ENCODE measurements at places on chromosomes 5 and 9. TPM values are rescaled to one million over a fixed set of nuclear protein-coding genes. Genes with fewer than 3 reads are reported as not detected.

GRCh38 chr5:36240779-36241630, 720 bp downstream of the NADK2 start:
- no peak for DNase-seq

DNA sequence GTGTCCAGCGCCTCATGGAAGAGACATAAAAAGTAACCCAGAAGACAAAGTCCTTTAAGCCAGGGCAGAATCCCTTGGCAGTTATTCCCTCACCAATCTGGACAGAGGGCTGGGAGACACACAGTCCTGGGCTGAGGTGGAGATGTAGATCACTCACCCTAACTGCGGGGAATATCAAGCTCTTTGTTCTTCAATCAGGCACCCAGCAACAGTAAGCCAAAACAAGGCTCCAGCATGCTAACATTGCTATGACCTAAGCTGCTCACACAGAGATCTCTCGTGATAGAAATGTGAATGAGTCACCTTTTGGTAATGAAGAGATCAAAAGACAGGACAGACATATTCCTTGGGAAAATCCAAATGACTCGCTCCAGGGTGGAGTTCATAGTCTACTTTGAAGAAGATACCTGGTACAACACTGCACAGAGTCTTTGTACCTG, 101.3 kb downstream of the FBN2 start:
- DNase-seq, result no peak

ANKRD34B gene
- not detected for polyA plus RNA-seq

DNA sequence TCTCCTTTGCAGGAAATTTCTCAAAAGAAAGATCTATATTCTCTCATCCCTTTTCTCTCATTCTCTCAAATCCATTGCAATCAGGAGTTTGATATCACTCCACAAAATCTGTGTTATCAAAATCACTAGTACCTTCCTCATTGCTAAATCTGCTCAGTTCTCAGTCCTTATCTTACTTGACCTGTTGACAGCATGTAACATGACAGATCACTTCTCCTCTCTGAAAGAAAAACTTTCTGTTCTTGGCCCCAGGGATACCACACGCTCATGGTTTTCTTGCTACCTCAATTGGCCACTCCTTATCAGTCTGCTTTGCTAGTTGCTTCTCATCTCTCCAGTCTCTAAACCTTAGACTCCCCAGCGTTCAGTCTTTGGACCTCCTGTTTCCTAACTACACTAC, 22.1 kb downstream of the SRP19 start:
- DNase-seq, result no peak

- no peak for DNase-seq
Observed at GRCh38 chr5:6370580-6370979, 7.8 kb downstream of the MED10 start.

PTPA gene
- polyA plus RNA-seq, result 13.8 TPM

DNA sequence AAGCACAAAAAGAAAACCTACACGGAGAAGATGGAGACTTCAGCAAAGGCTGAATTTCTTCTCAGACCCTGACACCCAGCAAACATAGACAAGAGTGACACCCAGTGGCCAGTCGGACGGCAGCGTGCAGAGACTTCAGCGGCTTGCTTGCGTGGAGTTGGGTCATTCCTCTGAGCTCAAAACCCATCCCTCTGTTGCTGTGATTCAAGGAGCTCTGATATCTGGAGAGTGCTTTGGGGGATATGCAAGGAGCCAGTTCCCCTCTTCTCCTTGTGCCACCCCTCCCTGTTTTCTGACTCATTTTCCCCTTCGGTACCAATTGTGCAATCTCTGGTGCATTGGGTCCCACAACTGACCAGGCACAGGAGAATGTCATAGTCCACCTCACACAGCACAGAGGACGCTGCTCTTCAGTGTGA, 27.5 kb downstream of the SH3TC2 start:
- DNase-seq, result peak; percentile 52

GRCh38 chr5:130964231-130965202, 200.5 kb downstream of the HINT1 start:
- no peak for DNase-seq

DNA sequence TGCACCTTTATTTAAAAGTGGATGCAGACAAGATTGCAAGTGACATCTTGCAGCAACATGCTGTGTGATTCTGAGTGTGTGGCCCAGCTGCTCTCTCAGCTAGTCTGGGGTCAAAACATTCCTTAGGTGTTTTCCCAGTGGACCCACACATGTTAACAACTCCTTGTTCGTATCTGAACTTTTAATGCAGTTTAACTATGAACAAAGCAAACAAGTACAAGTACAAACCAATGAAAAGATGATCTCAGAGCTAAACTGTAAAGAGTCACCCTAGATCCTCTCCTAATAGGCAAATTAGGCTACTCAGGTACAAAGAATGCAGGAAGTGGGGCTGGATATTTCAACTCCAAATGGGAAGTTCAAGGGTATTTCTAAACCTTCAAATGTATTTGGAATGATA, 108.4 kb downstream of the ENTREP1 start:
- no peak for DNase-seq

DNA sequence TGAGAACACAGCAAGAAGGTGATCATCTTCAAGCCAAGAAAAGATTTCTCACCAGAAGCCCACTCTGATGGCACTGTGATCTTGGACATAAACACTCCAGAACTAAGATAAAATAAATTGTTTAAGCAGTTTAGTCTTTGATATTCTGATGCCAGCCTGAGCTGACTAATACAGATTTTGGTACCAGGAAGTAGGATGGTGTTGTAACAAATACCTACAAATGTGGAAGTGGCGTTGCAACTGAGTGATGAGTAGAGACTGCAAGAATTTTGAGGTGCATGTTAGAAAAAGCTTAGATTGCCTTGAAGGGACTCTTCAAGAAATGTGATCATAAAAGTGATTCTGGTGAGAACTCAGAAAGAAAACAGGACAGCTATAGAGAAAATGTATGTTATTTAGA, 592.4 kb upstream of the DAB2 start:
- no peak for DNase-seq

ADAMTSL2 gene
- 0.16 TPM for polyA plus RNA-seq

DNA sequence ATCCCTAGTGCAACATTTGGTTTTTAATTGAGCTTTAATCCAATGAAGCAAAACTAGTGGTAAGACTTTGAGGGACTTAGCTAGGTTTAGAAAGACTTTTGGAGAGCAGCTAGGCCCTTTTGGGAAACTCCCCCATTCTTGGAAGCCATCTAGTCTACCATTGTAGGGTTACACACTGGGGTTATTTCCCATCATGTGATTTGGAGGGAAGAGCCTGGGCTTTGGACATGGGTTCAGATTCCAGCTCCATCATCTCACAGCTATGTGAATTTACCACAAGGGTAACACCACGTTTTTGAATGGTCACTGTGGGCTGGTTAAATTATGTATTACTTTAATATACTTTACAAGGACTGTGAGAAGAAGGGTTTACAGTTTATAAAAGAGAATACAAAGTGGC, 18.3 kb upstream of the TNFSF15 start:
- no peak for DNase-seq

SLC34A1 gene
- not detected for polyA plus RNA-seq

DNA sequence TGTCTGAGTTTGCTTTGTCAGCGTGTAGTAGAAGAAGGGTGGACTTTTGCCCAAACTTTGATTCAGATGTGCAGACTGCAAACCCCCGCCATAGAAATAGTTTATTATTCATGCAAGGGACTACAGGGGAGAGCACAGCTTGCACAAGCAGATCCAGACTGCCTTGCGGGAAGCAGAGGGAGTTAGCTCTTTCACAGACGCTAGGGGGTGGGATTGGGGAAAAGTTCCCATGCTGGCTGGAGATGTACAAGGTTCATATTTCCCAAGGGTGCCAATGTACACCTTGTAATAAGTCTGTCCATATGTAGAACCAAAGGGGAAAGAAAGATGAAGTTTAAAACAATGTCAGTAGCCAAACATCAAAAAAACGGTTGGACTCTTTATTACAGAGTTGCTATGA, 749.7 kb upstream of the COX7C start:
- no peak for DNase-seq

CEP78 gene
- 10.9 TPM for polyA plus RNA-seq

DNA sequence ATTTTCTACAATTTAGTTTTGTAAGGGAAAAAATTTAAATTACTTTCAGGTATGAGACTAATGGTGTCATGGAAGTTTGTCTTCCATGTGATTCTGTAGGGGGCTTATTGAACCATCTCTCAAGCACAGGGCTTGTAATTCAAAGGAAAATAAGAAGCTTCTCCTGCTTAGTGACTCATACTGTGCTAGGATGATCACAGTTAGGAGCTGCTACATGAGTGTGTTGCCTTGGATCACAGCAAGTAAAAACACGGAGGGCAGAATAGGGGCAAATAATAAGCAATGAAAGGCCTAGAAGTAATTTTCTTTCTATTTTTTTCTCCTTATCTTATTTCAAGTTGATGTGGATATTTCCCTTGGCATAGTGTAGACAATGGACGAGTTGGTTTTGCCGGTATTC, 28.9 kb downstream of the TMEM167A start:
- DNase-seq, result no peak

ST8SIA4 gene
- polyA plus RNA-seq, result 6.7 TPM

VCAN gene
- polyA plus RNA-seq, result 0.35 TPM

NOTCH1 gene
- polyA plus RNA-seq, result 7.1 TPM

LCN9 gene
- not detected for polyA plus RNA-seq

F2R gene
- 0.23 TPM for polyA plus RNA-seq

DNA sequence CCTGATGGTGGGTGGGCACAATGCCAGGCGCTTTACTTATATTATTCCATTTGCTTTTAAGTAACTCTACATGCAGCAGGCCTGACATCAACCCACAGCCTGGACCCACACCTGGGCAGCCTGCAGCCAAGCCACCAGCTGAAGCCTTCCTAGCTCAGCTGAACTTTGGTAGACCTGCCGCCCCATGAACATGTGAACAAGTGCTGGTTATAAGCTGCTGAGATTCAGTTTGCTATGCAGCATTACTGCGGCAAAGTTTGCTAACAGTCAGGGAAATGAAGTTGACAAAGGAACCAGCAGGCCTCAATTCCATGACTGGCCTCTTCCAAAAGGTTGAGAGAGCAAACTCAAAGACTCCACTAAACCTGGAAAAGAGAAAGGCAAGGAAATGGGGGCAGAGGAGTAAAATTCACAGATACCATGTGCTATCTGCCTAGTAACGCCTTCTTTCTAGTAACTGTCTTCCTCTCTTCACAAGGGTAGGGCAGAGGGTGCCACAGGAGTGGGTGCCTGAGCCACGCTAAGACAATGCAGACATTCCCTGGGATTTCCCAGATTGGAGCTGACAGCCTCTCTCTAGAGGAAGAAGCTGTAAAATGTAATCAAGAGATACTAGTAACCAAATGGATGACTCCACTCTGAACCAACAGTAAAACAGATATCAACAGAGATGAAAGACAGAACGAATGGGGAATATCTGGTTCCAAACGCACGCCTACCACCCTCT, 2.9 kb downstream of the BOD1 start:
- DNase-seq, result no peak

DNA sequence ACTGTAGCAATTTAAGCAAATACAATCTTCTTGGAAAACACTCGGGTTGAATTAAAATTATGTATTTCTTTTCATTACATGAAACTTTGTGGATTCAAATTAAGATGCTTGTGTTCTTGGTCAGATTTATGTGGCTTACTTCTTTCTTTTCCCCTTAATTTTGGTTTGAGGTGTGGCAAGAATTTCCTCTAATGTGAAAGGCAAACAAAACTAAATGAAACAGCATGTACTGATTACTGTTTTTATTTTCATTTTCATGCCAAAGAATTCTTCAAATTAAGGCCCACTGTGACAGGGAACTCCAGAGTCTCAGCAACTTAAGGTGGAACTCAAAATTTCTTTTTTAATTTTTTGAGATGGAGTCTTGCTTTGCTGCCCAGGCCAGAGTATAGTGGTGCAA, at the start of gene OMD:
TSS of gene OMD (minus strand) at position 132 of the 400 bp plus-strand sequence. CDS start 6,913 bp downstream, outside the sequence.
- DNase-seq, result no peak

DNA sequence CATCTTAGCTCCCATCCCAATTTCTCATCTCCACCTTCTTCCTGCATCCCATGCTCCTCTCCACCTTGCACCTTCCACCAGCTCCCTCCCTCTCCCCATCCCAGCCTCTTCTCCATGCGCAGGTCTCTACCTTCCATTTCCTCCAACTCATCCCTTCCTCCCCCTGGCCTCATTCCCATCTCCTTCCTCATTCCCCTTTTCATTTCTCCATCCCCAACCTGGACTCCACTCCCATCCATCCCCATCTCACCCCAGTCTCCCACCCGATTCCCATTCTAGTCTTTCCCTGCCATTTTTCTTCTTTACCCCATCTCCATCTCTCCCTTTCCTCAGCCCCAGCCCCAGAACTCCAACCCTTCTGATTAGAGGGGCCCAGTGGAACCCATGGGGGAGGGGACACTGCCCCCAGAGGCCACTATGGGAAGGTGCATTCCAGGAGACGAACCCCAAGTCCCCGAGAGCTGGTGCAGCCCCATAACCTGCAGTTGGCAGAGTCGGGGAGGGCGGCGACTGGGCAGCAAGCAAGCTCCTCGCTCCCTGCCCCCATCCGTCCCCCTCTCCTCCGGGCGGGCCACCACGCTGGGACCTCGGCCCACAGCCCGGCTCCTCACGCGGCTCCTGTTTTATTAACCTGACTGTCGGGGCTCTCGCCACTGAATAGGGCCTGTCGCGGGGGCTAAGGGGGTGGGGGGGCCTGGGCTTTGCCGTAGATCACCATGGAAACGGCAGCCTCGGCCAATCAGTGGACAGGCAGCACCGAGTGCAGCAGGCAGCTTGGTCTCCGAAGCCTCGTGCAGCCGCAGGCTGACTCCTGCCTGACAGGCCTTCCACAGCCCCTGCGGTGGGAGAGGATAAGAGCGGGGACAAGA, 66.7 kb downstream of the PCDH1 start:
- DNase-seq, result no peak

DNA sequence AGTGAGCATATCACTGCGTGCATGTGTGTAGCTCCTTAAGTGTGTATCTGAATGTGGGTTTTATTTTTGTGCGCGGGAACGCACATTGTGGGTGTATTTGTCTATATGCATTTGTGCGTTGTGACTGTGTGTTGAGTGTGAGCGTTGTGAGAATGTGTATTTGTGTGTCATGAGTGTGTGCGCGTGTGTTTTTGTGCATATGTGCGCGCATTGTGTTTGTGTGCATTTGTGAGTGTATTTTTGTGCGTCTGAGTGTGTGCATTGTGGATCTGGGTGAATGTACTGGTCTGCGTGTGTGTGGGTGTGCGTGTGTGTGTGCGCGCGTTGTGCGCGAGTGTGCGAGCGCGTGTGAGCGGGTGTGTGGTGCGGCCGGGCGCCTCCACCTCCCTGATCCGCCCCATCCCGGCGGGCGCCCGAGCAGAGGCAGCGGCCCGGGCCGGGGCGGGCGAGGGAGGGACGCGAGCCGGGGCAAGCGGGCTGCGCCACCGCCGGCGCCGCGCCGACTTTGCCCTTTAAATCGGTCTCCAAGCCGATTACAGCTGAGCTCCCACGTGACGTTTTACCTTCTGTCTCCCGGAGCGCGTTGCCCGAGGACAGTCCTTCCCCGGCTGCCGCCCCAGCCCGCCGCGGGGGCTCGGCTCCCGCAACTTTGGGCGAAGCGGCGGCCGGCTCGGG, at the start of gene RASGRF2:
TSS of gene RASGRF2 (plus strand) at position 596 of the 675 bp plus-strand sequence. CDS start 376 bp downstream, outside the sequence.
- DNase-seq, result peak; percentile 52

GRCh38 chr5:926417-927171, 33.9 kb downstream of the TRIP13 start:
- no peak for DNase-seq
